Hippocampal formation (tissue), 2 donors: ENCODE measurements at places on chromosomes 4 and X.

- DNase-seq: no peak
These were observed 10.2 kb downstream of the ADGRL3 start for GRCh38 chr4:61210186-61210939.

- DNase-seq: no peak
These were observed 582.4 kb downstream of the FAM133A start for GRCh38 chrX:94256396-94256795.

DNA sequence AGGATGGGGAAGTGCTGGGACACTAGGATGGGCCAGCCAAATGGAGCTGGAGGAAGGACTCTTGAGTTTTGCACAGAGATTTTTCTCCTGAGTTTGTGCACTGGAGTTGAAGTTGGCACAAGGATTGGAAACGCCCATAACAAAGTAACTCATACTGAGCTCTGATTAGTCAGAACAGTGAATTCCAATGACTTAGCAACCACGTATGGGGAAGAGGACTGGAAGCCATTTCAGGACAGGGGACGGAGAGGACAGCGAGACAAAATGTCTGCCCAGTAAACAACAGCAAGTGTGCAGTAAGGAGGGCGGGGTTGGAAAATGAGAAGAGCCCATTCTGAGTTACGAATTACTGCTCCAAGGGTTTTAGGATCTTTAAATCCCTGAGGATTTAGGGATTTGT is 5.9 kb downstream of the RIPPLY1 start:
- no peak for DNase-seq

DNA sequence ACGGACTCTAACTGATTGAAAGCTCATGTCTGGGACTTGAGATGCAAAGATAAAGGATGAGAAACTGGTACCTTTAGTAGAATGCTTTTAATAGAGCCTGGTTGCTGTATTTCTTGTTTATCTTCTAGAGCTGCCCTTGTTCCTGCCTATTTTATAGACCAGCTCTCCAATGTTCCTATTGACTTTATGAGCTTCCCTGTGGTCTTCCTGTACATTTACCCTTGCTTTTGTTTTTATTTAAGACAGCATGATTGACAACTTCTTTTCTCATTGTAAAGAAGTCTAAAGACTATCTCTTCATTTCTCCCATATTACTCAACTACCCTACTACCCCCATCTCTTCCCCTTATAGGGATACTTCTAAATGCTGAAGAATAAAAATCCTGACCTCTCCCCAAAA is 174.7 kb downstream of the UGT8 start:
- no peak for DNase-seq

GRCh38 chr4:10333942-10334341 is 123.3 kb downstream of the ZNF518B start:
- no peak for DNase-seq

DNA sequence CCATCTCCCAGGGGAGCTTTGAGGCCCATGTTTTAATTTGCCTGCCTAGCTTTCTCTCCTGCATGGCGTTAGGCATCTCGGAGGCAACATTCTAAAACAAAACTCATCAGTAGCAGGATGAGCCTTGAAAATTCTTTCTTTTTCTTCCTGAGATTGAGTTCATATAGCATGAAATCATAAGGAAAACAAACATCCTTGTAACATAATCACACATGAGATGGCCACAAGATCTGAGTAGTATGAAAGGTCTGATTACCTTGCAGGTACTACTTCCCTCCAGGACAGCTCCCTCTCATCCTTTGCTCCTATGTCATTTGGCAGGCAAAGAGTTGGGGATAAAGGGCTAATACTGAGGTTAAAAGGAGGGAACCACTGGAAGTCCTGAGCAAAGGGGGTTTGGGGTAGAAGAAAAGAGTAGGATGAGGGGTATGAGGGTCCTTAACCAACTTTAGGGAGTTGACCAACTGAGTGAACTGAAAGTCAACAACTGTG is 37.5 kb upstream of the CXCL8 start:
- no peak for DNase-seq

DNA sequence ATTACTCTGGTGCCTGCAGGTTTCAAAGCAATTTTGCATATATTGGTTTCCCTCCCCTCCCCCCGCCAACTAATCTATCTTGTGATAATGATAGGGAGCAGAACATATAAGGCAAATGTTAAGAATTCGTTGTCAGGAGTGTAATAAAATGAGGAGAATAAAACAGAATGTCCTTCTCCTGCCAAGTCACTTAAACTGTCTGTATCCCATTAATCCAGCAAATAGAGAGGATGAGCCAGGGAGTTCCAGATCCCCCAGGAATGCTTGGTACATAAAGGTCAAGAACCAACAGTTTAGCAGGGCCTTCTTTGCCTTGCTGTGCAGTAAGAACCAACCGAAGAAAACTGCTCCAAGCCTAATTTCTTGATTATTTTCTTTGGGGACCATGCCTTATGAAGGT is 141.4 kb downstream of the AMELX start:
- no peak for DNase-seq

GRCh38 chr4:162162672-162163071 is 1.1 kb downstream of the FSTL5 start:
- DNase-seq: no peak

GRCh38 chr4:30256116-30256832 is 463.9 kb upstream of the PCDH7 start:
- no peak for DNase-seq

- DNase-seq: no peak
These were observed 305.4 kb upstream of the NDST4 start for GRCh38 chr4:115418635-115419396.

DNA sequence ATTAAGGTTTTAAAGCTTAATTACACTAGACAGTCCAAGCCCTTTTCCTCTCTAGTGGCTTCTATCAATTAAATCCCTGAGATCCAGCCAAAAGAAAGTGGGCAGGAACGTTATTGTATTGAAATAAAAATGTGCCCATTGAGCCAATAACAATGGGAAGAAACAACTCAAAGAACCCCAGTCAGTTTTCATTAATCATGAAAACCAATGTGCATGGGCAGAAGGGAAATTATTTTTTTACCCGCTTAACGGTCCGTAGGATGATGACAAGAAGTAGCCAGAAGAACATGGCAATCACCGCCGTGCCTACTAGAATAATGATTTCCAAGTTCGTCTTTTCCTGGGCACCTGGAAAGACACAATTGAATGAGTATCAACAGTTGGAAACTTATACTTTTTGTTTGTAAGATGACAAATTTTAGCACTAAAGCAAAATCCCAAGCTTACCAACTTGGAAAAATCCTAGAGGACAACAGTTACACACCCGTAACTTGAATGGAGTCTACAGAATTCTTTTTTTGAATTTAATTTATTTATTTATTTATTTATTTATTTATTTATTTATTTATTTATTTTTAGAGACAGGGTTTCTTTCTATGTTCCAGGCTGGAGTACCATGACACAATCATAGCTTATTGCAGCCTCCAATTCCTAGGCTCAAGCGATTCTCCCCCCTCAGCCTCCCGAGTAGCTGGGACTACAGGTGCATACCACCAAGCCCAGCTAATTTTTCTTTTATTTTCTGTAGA is 26.8 kb downstream of the KDR start:
- DNase-seq: no peak

- no peak for DNase-seq
These were observed 678.3 kb upstream of the NR3C2 start for GRCh38 chr4:149120331-149121022.

- DNase-seq: no peak
These were observed 68.3 kb upstream of the RBPJ start for GRCh38 chr4:26252349-26253025.

DNA sequence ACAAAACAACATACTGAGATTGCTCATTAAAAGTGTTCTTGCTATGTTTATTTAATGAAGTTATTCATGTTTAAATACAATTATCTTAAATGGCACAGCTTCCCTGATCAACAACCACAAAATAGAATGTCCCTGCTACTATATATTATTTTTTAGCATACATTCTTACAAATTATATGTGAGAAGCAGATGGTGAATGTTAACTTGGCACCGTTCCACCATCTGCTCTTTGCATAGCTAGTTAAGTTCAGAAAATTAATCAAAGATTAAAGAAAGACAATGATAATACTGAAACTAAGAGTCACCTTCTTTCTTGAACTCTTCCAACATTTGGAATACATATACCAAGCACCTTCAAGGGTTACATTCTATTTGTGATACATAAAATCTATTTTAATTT is 94.2 kb downstream of the PPP3CA start:
- no peak for DNase-seq

DNA sequence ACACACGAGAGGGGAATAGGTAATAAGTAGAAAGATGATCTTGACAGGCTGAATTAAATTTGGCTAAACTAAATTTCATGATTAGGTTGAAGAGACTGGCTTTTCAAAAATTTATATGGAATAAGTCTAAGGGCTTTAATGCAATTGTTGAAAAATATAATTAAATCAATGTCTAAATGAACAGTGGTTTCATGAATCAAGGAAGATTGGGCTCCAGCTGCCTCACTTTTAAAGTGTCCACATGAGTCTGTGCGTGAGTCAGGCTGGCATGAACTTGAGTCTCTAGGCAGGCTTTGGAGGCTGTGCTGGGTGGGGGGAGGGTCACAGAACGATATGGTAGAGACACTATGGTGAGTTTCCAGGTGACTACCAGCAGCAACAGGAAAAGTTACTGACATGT is 111.9 kb downstream of the SORBS2 start:
- DNase-seq: no peak

DNA sequence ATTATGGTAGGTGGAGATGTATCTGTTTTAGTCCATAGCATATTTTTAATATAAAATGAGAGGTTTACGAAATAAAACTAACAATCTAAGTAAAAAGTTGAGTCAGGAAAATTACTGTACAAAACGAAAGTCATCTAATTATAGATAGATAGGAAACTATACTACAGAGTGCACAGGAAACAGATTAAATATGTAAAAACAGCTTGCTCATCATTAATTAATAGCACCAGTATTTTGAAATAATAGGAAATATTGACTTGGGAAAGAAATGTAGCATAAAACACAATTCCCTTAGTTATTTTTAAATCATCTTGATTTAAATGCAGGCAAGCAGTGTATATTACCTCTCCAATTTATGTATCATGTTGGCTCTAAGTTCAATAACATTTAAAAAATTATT is 227.9 kb downstream of the GPM6A start:
- DNase-seq: no peak

DNA sequence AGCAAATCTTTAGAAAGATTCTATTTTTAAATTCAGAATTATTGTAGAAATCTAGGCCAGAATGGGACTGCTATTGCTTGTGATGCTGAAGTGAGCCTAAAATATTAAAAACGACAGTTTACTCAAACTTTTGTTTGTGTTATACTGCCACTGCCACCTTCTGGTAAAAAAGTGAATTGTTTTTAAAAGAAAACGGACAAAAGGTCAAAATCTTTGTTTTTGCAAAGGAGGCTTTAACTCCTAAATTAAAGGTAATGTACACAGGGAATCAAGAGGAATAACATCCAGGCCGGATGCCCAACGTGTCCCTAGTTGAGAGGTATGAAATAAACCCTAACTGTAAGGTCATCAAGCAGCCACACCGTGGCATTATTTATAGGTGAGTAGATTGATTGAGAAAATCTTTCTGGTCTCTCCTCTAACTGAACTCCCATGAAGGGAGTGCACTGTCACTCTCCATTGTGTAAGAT is 338.3 kb upstream of the GALNT7 start:
- no peak for DNase-seq

- DNase-seq: no peak
These were observed 35.7 kb downstream of the CASK start for GRCh38 chrX:41887691-41888090.

GRCh38 chr4:25162566-25162965 is 2.3 kb upstream of the SEPSECS start:
- DNase-seq: no peak

DNA sequence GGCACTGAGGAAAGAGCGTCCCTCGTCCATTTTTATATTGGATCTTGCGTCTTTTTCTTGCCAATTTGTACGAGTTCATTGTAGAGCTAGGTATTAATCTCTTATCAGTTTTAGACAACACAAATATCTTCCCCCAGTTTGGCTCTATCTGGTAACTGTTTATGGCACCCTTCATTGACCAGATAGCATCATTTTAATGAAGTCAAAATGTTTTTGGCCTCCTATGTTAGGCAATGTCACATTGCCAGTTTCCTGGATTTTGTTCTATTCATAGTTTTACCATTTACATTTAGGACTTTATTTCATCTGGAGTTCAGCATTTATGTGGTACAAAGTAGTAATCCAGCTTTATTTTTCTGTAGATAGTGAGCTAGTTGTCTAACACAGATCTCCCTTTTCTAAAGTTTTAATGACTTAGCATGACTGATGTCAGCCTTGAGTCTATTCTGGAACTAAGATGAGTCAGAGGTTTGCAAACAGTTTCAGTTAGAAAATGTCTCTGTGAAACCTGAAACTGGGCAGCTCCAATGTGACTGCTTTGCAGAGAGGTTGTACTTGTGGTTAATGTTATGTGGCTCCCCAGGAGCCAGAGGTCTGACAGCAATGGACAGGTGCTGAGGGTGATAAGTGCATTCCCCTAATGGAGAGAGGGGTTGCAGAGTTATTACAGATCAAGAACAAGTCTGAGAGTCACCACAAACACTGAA is 5.3 kb upstream of the STBD1 start:
- DNase-seq: no peak

DNA sequence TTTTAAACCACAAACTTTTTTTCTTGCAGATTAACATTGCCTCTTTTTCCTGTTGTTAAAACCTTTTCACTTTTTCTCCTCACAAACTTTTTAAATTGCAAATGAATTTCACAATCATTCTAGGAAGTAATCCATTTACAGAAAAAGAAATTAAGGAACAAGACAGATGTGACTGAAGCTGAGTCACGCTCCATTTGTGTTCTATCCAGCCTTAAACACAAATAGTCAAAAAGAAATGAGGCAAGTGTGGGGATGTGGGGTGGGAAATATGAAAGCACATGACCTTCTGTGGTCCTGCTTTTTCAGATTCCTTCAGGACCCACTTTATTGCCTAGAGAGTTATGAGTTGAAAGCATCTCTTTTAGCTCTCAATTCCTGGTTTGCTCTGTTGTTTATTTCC is 197.0 kb downstream of the ADGRL3 start:
- no peak for DNase-seq

DNA sequence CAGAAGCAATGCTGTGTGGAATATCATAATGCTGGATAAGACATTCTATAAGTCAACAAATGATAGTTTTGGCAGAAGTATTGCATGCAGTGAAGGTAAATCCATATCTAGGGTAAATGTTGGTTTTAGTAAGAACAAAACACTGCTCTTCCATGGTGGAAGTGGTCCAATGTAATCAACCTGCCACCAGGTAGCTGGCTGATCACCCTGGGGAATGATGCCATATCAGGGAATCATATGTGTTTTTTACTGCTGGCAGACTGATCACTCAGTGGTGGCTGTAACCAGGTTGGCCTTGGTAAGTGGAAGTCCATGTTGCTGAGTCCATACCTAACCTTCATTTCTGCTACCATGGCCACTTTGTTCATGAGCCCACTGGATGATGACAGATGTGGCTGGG is 74.0 kb upstream of the CENPE start:
- DNase-seq: no peak

GRCh38 chr4:163701916-163702315 is 207.4 kb downstream of the TMA16 start:
- DNase-seq: no peak

GRCh38 chrX:81577028-81577427 is 375.1 kb downstream of the SH3BGRL start:
- DNase-seq: no peak

GRCh38 chr4:113899271-113900070 is 80.0 kb downstream of the ARSJ start:
- no peak for DNase-seq
